ENCODE measurements at places on chromosomes 2 and 18. TPM values are rescaled to one million over a fixed set of nuclear protein-coding genes. Genes with fewer than 3 reads are reported as not detected.

- peak; percentile 50 for DNase-seq
These were observed 16.5 kb upstream of the OR6B3 start for GRCh38 chr2:240069829-240070228.

GRCh38 chr2:164302786-164303185 is 318.5 kb downstream of the GRB14 start:
- DNase-seq: no peak

DNA sequence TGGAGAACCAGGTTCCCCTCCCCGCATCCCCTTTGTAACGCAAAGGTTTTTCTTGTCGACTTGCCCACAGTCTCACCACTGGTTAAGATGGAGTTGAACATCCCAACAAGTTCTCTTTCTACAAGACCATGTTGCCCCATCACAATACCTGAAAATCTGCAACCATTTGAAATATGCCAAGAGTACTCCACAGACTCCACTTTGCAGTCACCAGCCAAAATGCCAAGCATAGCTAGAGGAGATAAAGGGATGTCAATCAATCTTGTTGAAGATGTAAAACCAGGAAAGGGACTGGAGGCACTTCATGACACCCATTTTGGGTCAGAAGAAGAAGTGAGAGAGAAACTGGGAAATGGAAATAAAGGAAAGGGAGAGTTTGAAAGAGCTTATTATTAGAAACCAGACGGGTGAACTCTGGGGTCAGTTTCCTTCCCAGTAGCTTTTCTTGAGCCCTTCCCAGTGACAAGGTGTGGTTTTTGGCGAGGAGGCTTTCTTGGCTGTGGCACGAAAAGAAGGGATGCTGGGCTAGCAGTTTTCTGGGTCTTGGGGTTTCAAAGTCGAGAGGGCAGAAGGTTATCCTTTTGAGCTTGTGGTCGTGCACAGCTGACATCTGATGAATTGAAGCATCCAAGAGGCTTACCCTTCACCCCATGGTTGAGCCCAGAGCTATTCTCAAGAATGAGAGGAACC is 79.3 kb downstream of the ACAA2 start:
- DNase-seq: no peak

DNA sequence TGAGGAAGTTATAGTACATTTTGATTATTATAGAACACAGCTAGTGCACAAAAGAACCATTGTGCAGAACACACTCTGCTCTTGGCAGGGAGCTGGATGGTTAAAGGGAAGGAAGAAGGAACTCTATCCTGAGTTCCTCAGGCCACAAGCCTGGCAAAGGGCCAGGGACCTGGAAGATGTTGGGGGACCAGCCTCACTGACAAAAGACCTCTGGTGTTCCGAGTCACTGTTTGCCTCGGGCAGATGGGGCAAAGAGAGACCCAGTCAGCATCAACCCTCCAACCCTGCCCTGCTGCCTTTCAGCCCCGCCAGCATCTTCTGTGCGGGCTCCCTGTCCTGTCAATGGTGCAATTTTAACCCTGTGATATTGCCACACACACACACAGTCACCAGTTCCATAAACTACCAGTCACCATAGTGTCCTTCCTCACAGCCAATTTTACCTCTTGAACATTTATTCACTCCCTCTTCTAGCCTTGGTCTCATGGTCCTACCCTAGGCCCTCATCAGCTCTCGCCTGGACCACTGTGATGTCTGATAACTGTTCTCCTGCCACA is 21.9 kb downstream of the NEMP2 start:
- no peak for DNase-seq

DNA sequence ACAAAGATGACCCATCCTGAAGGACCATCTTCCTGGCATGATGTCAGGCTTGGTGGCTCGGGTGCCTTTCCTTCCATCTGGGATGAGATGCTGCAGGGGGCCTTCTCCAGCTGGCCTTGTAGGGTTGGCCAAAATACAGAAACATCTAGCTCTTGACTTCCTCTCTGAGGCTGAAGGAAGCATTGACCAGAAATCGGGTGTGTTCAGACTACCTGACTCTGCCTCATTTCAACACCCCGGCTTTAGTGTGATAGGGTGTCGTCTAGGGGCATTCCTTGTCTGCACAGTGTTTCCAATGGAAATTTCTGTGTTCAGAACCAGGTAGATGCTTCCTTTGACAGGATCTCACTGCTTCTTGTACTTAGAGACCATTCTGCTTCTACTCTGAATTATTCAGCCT is 115.7 kb upstream of the SPRED2 start:
- DNase-seq: no peak

- no peak for DNase-seq
These were observed 800.8 kb upstream of the ID2 start for GRCh38 chr2:7881063-7881462.

GULP1 gene
- 126 TPM for total RNA-seq

CCBE1 gene
- total RNA-seq: 7.7 TPM
